ENCODE measurements at places on chromosomes 16 and 17.

GRCh38 chr17:36117505-36118382 is 14.1 kb downstream of the CCL4 start:
- DNase-seq = no peak

DNA sequence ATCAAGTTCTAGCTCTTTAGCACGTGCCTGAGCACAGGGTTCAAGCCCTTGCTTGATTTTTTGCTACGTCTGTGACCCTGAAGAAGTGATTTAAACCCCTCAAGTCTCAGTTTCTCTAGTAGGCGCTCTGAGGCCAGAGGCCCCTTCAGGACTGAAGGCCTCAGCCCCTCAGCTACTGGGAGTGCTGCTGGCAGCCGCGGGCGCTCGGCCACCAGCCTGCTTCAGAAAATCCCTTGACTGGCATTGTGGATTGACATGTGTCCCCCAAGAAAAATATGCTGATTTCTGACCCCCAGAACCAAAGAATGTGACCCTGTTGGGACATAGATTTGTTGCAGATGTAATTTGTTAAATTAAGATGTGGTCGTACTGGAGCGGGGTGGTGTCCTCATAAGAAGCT is 20.2 kb upstream of the WFDC1 start:
- DNase-seq = no peak

GRCh38 chr17:57915985-57916757 is 39.0 kb downstream of the CUEDC1 start:
- no peak for DNase-seq

DNA sequence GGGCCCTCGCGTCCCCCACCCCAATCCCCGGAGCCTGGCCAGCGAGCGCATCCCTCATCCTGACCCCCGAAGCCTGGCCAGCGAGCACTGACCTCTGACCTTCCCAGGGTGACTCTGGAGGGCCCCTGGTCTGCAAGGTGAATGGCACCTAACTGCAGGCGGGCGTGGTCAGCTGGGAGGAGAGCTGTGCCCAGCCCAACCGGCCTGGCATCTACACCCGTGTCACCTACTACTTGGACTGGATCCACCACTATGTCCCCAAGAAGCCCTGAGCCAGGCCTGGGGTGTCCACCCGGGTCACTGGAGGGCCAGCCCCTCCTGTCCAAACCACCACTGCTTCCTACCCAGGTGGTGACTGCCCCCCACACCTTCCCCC is 2.3 kb downstream of the TPSD1 start:
- no peak for DNase-seq

DNA sequence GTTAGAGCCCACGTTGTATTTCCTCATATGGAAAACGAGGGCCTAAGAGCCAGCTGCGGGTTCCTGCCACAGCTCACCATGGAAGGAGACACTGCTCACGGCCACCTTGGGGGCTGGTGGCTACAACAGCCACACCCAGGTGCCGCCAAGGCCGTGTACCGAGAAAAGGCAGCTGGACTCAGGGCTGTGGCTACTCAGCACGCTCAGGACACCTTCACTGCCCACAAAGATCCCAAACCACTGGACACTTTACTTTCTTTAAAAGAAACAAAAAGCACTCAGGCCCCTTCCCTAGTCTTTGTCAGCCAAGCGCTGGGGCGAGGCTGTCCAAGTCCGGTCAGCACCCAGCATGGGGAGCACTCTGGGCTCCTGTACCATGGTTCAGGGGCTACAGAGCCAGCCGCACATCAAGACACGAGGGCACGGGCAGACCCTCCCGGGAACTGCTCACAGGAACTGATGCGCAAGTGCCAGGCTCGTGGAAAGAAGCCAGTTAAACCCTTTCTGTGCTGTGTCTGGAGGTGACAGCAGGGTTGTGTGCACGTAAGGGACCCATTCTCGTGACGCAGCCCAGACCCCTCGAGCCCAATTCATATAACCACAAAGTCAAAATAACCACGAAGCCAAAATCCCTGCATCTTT is 18.5 kb downstream of the SLC16A3 start:
- no peak for DNase-seq

DNA sequence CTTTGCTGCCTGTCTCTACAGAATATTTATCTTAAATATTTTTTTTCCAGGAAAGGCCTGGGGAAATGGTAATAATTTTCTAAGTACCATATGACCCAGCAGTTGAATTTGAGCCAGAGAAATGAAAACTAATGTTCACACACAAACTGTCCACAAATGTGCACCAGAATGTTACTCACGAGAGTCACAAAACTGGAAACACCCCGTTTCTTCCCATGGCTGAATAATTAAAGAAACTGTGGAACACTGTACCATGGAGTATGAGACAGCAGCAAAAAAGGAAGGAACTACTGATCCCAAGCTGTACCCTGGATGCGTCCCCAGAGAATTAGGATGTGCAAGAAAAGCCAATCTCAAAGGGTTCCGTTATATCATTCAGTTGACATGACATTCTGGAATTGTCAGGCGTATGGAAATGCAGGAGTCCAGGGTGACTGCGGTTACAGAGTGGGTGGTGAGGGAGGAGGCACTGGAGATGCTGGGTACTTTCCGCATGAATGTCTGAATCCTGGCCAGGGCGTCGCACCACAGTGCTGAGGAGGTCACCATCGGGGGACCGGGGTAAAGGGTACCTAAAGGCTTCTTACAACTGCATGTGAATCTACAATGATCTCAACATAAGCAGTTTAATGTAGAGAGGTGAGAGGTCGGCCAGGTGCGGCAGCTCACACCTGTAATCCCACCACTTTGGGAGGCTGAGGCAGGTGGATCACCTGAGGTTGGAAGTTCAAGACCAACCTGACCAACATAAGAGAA is 34.5 kb downstream of the USP22 start:
- DNase-seq = no peak

GRCh38 chr17:75271955-75272847 is 1.2 kb upstream of the MIF4GD start:
- DNase-seq = no peak

- no peak for DNase-seq
Observed at GRCh38 chr17:48637323-48638260, 11.4 kb upstream of the HOXB9 start.

GRCh38 chr17:16443511-16444257 is 28.3 kb downstream of the TRPV2 start:
- DNase-seq = no peak

GRCh38 chr16:71327720-71328119 is 30.8 kb upstream of the CALB2 start:
- DNase-seq = no peak

DNA sequence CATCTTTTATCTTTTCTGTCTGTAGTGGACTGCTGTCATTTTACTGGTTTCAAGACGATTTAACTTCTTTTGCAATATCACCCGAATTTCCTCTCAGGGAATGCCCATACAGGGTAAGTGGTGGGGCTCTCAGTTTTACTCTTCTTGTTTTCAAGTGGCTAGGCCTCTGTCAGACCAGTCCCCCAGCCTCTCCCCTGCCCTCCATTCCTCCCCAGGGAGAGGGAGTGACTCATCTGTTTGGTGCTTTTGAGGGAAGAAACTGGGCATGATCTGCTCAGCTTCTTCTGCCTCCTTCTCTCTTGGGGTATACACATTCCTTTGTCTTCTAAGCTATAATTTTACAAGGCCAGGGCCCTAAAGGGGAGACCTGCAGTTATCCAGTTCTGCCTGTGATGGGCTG is 332.0 kb downstream of the CBLN1 start:
- no peak for DNase-seq

- DNase-seq = no peak
Observed at GRCh38 chr16:81263470-81264220, 25.2 kb downstream of the BCO1 start.

DNA sequence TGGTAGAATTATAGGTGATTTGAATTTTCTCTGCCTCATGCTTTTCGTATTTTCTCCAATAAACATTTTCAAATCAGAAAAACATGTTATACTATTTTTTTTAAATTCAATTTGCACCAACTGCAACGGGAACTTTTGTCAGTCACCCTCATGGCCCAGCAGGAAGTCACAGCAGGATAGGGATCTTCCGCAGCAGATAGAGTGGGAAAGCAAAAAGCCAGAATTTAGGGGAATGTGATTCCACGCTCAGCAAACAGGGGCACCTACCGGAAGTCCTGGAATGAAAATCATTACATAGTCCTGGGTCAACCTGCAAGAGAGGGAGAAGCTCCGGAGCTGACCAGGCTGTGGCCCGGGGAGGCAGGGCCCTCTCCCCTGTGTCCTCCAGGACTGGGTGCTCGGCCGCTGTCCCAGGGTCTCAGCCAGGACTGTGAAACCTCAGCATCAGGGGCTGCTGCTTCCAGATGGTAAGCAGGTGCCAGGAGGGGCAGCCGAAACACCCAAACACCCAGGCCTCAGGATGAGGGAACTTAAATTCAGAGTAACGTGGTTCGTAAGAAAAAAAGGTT is 3.9 kb downstream of the SLC47A2 start:
- DNase-seq = no peak

DNA sequence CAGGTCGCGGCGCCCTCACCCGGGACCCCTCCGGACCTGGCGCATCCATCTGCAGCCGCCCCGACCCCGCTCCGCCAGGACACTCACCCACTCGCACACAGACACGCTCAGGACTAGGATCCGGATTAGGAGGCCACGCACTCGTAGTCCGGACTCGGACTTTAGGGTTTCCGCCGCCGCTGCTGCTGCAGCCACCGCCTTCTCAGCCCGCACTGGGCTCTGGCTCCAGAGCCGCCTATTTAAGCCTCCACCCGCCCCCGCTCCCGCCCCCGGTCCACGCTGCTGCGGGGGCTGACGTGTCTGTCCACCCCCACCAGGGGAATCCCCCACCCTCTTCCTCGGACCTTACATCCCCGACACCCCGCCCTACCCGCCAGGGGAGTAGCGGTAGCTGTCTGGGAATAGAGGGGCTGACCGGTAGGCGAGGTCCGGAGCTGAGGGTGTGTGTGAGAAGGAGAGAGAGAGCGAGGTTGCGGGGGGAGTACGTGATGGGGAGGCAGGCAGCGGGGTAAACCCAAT is at the start of gene RRAD:
Gene RRAD (minus strand): TSS at position 214 of the 519 bp plus-strand sequence. CDS start 356 bp downstream, outside the sequence.
- DNase-seq = no peak

- DNase-seq = no peak
Observed at GRCh38 chr16:57637020-57637419, 8.6 kb downstream of the ADGRG1 start.

DNA sequence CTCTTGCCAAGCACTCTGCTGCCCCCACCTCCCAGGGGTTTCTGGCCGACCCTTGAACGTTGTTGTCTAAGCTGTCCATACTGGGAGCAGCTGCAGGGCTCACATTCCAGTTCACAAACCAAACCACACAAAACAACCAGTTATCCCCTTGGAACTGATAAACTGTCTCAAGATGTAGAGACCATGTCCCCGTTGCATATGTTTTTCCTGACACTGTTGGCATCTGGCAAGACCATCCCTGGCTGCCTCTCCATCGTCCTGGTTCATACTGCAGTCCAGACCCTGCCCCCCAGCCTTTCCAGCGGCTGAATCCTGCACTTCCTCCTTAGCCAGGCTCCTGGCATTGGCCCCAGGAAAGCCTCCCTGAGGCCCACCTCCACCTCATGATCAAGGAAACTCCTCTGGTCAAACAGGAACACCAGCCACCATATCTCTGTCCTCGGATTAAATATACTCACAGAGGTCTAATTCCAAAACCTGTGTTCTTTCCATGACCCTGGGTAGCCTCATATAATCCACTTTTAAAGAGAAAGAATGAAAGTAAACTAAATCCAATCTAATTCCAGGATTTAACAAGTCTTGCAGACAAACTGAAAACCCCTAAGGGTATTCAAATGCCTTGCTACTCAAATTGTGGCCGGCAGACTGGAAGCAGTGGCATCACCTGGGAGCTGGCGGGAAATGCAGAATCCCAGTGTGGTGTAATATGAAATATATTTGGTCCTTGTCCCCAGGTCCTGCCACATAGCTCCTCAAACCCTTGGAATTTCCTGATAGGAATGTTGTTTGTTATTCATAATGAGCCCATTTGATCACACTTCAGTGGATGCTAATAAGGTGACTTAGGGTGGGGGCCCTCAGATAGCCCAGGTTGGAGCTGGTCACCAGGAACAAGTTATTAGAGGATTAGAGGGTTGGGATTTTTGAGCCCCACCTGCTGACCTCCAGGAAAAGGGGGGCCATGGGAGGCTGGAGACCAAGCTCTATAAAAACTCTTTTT is 14.2 kb downstream of the GAS7 start:
- DNase-seq = no peak

GRCh38 chr17:73791631-73792030 is 147.4 kb upstream of the SDK2 start:
- no peak for DNase-seq

DNA sequence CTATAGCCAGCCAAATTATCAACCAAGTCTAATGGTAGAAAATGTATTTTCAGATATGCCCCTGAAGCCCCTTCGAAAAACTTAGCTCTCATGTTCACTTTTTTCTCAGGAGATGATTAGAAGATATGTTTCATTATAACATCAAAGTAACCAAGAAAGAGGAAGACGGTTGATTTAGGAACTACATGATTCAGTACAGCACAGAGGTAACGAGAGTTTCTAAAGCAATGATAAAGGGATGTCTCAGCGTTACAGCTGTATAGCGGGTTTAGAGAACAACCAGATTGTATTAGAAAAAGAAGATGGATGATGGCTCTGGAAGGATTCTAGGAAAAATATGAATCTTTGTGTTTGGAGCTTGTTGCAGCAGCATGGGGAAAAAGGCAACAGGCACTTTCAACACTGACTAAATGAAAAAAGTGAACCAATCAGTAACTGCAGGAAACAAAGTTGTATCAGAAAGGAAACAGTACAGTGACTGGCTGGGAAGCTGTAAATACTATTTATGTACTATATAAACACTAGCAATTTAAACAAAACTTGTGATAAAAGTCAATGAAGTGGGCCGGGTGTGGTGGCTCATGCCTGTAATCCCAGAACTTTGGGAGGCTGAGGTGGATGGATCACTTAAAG is 21.5 kb downstream of the MBTD1 start:
- DNase-seq = peak; percentile 16

Data from naive B cell (primary cell).